ENCODE measurements at places on chromosomes 1 and 21.

GRCh38 chr1:53057127-53057526 lies 4.9 kb upstream of the PODN start:
- DNase-seq, result no peak

- DNase-seq, result no peak
Measured at GRCh38 chr1:21536218-21536617, 27.0 kb downstream of the ALPL start.

DNA sequence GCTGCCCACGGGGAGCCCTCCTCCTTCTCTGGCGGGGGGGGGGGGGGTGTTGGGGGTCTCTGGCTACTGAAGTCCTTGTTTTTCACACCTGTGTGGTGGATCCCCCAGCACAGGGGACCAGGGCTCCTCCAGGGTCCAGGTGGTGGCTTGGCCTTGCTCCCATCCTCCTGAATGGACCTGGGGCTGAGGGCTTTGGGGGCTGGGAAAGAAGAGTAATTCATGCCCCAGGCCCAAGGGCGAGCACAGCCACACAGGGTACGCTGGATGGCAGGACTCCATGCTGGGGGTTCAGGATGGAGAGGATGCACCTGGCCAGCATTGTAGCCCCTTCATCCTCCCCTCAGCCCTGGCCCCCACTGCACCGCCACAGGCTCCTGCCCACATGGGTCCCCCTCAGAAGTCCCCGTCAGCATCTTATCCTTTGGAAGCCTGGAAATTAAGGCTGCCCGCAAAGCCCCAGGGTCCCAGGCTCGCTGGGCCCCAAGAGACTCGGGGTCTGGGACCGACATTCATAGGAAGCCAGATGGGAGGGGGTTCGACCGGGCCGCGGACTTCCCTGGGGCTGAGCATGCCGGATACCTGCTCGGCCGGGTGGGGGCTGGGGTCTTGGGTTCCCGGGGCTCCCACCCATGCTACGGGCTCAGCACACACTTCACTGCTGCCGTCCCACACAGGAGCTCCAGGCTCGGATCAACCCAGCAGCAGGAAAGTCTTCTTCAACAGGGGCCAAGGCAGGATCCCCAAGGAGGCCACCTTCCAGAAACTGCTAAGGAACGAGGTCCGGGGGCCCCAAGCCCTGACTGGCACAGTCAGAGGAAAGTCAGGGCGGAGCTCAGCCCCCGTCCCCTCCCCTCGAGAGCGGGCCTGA lies 49.0 kb upstream of the ACTRT2 start:
- DNase-seq, result no peak

DNA sequence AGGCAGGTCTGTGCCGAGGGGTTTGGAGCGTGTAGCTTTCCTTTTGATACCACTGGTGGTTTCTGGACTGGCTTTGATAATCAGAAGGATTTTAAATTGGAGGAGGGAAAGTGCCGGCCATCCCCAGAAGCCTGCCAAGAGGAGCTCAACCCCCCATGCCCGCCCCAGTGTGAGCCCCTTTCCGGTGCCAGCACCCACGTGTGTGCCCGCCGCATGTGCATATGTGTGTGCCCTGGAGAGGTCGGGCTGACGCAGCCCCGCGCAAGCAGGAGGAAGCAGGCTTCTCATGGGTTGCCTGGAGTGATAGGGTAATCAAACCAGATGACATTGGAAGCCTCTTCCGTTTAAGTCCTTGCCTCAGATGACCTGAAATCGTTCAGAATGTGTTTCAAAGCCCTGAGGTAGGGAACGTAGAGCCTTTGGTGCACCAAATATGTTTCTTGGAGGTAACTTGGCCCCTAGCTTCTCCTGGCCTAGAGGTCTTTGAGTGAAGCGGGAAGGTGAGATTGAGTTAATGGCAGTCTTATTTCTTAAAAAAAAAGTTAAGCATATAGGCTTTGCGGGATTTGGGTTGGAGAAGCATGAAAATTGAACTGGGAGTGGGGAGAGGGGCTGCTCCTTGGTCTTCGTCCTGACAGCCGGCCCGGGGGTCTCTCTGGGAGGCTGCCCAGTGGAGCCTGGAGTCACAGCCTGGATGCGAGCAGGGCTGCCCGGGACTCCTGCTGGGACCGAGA lies 34.1 kb upstream of the ARHGEF16 start:
- DNase-seq, result no peak

DNA sequence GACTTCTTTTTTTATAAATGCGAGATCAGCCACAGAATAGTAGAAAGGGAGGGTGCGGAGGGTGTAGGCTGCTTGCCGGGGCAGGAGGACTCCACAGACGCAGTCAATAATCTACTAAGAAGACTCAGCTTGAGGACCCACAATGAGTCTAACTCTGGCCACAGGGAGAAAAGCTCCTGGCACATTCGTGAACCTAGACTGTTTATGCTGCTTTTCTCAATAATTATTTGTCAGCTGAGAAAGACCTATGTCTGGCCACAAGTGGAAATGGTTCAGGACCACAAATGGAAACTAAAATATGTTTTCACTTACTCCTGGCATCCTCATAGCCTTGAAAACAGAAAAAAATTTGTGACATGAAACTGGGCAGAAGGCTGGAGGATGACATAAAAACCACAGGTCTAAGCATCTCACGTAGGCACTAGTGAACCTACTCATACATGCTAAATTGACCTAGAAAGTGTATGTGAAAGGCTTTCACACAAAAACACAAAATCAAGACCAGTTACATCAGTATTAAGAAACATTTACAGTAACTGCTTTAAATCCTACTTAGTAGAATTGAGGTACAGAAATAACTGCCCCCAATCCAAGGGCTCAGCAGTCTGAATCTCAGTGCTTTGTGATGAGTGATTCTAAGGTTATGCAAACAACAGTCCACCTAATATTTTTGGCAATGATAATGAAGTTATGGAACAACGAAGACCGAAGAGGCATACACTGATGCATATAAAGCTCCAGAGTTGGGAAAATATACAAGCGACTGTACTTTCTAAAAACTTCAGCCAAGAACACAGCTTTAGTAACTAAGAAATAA lies 159.5 kb downstream of the SLC45A1 start:
- no peak for DNase-seq

DNA sequence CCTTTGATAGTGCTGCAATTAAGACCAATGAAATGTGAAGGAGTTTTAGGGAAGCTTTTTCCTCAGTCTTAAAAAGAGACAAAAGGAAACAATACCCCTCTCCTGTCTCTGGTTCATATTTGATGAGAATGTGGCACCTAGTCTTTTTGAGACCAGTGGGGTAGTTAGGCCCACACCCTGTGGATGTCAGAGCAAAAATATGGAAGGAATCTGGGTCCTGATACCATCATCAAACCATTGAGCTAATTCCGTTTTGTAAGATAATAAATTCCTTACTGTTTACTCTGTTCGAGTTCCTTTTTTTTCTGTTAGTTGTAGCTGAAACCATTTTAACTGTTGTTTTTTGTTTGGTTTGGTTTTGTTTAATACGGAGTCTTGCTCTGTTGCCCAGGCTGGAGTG lies 33.3 kb downstream of the PTPRC start:
- no peak for DNase-seq

- DNase-seq, result no peak
Measured at GRCh38 chr1:77060000-77060399, 159.2 kb downstream of the PIGK start.

- DNase-seq, result no peak
Measured at GRCh38 chr1:194233069-194233468, 1046.7 kb upstream of the B3GALT2 start.

DNA sequence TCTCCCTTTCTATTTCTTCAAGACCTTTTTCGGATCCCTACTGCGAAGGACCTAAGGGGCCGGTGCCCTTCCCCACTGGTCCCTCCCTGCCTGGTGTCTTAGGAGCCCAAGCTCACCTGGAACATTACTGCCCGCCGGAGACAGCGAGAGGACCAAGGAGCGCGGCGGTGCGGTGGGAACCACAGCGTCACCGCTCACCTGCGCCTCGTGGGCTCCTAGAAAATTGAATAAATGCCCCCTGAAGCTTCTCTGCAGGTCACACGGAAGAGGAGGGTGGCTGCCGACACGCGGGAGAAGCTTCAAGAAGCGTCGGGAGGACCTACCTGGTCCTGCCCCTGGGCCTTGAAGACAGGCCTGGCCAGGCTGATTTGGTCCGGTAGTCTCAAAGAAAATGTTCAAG lies 65.2 kb downstream of the PPIAL4A start:
- DNase-seq, result no peak

GRCh38 chr1:28510273-28510969 lies 4.6 kb downstream of the RCC1 start:
- DNase-seq, result no peak

GRCh38 chr1:155125946-155126555 lies 1.6 kb upstream of the EFNA1 start:
- DNase-seq, result no peak

DNA sequence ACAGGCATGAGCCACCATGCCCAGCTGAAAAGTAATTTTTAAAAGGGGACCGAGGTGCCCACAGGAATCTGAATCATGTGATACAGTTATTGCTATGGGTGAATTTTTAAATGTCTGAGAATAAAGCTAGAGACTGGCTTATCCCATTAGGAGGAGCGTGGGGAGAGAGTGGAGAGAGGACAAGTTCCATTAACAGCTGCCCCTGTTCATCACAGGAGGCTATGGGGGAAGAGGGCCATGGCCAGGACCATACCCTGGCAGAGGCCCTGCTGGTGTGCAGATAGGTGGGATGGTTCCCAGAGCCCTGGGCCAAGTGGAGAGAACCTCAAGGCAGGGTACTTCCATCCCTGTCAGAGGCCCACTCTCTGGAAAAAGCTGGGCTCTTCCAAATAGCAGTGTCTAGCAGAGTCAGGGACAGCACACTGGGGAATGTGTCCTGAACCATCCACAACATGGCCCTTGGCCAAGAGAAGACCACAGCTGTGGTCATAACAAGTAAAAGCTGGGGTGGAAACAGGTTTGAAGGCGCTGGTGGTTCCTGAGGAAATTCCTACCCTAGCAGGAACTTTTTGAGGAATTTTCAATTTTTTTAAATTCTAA lies 13.7 kb upstream of the ZNF691 start:
- no peak for DNase-seq

DNA sequence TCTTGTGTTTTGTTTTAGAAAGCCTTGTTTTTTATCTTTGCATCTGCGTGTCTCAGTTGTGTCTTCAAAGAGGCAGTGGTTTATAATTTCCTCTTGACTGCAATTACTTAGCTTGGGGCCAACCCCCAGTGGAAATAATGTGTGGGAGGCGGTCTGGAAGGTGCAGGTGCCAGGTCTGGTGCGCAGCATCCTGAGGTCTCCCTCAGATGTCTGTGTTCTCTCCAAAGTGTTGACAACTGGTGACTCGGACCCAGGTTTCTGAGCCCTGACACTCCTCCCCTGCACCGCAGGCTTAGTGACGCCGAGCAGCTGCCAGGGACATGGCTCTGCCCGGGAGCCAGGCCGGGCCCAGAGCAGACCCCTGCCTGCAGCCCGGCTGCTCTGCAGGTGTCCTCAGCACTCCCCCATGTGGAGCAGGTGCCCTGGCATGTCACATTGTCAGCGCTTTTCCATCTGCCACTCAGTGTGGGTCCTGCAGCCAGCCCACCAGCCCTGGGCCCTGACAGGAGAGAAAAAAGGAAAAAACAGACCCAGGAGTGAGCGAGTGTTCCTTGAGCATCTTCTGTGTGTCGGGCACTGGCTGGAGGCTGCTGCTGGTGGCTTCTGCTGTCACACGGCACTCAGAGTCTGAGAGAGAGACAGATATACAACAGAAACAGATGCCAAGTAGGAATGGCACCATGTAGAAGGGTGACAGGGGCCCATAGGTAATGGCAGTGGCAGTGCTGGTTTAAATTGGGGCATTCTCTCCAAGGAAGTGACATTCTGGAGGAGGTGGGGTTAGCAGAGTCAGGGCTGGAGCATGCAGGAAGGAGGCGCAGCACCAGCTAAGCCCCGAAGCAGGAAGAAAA lies 24.8 kb upstream of the SELENON start:
- peak; percentile 43 for DNase-seq

GRCh38 chr1:12616709-12617373 lies 1.2 kb downstream of the DHRS3 start:
- no peak for DNase-seq
